Adrenal gland (tissue), 19 donors: ENCODE measurements at places on chromosomes 6 and 20.

DNA sequence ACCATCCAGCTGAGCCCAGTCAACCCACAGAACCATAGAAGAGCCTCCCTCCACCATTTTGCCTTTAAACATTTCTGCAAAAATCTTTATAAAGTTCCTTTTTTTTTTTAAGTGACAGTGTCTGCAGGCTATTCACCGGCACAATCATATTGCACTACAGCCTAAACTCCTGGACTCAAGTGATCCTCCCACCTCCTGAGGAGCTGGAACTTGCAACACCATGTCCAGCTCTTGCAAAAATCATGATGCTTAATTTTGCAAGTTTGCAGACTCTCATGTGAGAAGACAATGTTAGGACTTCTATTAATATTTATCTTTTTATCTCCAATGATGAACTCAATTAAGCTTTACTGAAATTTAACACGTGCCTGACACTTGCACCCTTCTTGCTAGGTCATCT, 88.8 kb downstream of the INSM1 start:
- no peak for DNase-seq

- DNase-seq = no peak
Measured at GRCh38 chr6:33036535-33036934, 27.1 kb upstream of the HLA-DOA start.

DNA sequence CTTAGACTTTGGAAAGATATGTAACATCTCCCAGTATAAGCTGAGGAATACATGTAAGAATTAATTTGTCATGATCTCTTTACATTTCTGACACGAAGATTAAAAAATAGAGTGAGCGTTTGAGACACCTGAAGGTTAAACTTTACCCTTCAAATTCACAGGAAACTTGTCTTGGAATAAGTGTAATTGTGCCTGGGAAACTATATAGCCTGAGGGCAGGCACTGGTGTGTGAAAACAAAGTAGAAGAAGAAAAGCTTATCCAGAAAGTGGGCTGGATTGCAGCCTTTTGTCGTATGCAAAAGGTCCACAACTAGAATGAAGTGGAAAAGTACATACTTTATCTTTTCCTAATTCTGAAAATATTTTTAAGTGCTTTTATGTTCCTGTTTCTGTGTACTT, 275.7 kb upstream of the TCF21 start:
- DNase-seq = no peak

GRCh38 chr20:47033665-47034064, 139.0 kb downstream of the EYA2 start:
- DNase-seq = no peak

GRCh38 chr6:91043751-91044150, 456.9 kb upstream of the MAP3K7 start:
- DNase-seq = no peak

DNA sequence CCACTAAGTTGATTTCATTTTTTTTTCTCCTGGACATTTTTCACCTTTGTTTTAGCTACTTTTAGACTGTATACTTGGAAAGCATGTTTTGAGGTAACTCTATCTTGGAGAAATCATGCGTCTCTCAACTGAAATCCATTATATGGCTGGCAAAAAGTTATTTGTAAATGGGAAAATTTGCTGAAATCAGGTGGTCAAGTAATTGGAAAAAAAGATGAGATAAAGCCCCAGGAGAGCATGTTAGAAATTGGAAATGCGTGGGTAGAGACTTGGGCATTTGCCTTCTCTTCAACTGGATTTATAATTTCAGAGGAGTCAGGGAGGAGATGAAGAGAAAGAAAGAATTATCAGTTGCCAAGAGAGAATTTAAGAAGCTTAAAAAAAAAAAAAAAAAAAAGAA, 217.1 kb upstream of the MAP3K7 start:
- no peak for DNase-seq

DNA sequence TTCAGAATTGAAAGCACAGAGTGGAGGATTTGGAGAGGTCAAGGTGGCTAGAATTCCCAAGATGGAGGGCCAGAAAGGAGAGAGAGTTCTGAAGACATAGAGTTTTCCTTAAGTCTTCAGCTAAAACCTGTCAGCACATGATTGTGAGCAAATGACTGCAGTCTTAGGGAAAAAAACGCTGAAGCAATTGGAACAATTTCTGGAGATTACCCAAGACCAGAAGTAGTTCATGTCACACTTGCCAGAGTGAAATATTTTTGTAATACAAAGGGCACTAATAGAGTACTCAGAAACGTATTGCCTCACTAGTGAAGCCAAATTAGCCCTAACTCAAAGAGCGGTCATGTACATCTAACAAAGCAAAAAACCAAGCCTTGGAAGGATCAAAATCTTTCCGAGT, 541.3 kb upstream of the MARCKS start:
- DNase-seq = no peak

DNA sequence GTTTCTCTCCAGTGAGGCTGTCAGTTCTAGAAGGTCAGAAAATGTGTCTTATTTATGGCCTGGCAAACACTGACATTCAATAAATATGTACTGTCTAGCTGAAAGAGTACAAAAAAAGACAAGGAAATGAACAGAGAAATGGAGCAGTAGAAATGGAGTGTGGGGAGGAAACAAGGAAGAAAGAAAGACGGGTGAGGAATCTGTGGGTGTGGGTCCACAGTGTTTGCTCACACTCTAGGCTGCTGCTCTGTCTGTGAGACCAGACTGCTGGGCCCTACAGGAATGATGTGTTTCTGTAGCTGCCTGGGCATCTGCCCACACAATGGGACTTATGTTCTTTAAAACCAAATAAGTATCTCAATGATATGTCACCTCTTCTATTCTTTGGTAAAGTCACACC, 114.2 kb downstream of the MOXD1 start:
- DNase-seq = no peak

DNA sequence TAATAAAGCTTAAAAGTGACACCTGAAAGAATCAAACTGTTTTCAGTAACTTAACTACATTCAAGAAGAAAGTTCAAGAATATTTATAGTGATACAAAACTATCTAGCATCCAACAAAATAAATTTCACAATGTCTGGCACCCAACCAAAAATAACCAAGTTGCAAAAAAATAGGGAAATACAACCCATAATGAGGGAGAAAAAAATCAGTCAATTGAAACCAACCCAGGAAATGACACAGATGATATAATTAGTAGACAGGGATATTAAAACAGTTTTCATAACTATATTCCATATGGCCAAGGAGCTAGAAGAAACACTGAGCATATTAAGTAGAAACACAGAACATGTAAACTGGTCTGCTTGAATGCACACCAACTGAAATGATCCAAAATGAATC, 120.2 kb upstream of the BEND3 start:
- no peak for DNase-seq

DNA sequence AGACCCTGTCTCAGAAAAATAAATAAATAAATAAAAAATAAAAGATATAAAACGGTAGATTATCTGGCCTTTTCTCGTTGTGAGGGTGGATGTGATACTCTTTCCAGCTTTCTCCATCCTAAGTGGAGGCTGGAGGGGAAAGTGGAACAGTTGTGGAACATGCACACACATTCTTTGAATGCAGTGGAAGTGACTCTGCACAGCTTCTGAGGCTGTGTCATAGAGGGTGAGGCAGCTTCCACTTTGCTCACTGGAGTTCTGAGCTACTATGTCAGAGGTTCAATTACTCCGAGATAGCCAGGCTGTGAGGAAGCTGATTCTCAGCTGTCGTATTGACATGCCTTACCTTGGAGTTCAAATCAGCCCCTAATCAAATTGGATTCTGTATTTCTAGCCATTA, 82.2 kb downstream of the CHMP4B start:
- no peak for DNase-seq

- peak; percentile 40 for DNase-seq
Measured at GRCh38 chr20:676315-676937, 824 bp upstream of the SCRT2 start.

- no peak for DNase-seq
Measured at GRCh38 chr20:312067-312466, 13.3 kb upstream of the SOX12 start.

- no peak for DNase-seq
Measured at GRCh38 chr6:18368277-18369105, 18.7 kb upstream of the RNF144B start.

GRCh38 chr6:136772685-136773472, 19.4 kb downstream of the MAP3K5 start:
- peak; percentile 55 for DNase-seq

DNA sequence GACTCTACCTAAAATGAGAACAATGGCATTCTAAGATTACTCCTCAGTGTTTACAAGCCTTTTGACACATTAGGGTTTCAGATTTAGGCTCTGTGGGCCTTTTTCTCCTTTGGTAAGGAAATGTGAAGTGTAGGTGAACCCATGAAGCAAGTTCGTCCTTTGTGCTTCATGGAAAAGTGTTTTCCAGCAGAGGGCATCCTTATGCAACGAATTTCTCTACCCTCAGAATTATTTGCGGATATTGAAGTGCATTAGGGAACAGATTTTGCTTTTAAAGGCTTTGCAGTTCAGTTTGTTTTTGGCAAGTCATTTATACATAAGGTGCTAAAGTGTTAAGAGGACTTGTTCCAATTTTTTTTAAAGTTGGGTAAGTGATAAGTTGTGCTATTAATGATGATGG, 55.7 kb upstream of the FERMT1 start:
- peak; percentile 17 for DNase-seq

DNA sequence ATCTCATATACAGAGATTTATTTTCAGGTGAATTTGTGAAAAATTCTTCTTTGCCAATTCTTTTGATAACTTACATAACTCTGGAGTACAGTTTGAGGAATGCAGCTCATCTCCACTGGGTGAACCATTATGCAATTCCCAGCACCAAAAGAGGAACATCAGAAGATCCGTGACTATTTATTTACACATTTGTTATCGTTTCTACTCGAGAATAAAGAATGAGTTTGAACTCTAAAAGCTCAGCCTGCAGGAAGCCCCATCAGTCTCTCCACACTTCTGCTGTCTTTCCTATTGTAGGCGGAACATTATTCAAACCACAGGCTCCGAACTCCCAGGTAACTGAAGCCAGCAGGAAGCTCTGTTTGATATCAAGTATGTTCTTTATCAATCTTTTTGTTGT, 95.9 kb upstream of the IFNGR1 start:
- DNase-seq = no peak

DNA sequence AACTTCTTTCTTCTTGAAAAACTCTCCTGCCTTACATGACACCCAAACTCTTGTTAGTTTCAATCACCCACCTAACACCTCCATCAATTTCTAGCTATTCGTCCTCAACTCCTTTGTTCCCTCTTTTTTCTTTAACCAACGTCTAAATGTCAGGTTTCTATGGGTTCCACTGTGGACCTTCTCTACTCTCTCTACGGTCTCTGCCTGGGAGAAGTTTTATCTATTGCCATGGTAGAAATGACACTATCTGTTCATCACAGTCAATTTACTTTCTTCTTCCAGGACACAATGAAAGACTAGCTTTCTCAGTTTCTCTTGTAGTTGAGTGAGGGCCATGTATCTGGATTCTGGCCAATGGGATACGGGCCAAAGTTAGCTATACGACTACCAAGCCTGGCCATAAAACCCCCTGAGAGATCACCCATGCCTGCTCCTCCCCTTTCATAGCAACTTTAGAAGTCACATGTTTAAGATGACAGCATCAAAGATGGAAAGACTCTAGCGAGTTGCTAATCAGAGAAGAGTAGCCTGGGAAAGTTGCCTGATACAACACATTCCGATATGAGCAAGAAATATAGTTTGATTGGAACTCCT, 17.9 kb downstream of the RNGTT start:
- no peak for DNase-seq

DNA sequence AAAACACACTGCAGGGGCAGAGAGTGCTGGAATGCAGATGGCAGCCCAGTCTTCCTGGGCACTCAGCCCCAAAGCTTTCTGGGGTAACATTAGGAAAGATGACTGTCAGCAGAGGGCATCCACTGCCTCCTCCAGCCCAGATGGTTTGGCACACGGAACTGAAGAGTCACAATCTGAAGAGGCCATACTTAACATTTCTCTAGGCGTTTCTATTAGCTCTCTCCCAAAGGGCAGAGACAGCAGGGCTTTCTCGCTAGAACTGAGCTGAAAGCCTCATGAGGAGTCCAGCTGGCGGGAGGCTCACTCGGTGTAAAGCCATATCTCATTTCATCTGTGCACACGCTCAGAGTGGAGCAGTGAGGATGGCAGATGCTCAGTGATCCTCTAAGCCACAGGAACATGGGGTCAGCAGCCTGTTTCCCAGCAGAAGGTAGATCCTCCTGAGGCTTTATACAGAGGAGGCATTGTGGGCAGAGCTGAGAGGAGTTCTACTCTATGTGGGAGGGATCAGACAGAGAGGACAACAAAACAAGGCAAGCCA, 28.1 kb downstream of the ALDH8A1 start:
- no peak for DNase-seq

- no peak for DNase-seq
Measured at GRCh38 chr20:10469056-10469455, 34.0 kb downstream of the SLX4IP start.

DNA sequence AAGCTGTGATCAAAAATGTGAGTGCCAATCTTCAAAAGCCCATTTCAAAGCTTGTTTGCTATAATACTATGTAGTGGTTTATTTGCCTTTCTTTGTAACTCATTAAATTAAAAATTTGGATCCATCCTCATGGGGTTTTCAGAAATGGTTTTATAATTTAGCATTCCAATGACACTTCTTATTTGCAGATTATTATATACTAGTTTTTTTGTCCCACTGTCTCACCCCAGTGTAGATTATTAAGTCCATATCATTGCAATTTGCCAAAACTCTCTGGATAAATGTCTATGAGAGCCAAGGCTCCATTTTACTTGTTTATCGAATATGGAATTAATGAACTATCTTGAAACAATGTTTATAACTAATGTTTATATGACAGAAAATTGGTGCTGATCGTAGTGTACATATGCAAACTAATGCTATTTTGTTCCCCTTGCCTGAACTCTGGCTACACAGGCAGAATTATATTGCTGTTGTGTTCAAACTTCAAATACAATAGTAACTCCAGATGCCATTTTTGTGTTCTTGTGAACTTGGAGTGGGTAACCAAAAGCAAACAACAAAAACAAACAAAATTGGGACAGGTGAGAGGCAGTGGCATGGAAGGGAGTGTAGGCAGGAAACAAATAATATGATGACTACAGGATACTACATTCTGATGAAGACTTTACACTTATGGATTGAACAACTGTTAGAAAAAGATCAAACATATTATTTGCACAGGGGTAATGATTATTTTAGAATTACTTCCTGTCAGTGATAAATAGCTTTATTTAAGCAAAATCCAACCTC, 307.1 kb upstream of the FLRT3 start:
- DNase-seq = no peak

GRCh38 chr6:135043364-135043763, 11.3 kb downstream of the HBS1L start:
- DNase-seq = no peak

DNA sequence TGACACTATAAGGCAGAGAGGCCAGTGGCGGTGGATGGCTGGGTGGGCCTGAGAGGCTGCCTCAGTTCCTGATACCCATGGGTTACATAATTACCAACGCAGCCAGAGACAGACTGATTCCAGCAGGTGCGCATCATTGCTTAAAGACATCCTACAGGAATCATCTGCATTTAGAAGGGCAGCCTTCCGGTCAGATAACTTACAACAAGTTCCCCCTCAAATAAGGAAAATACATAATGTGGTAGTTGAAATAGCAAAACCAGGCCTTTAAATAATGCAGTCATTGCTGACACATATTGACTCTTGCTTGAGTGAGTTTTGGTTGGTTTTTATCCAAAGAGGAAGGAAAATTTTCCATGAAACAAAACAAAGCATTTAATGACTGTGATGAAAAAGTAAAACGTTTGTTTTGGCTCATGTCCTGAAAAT, 81.9 kb downstream of the SIM1 start:
- DNase-seq = no peak
